ENCODE measurements at places on chromosomes 4 and X. TPM values are rescaled to one million over a fixed set of nuclear protein-coding genes. Genes with fewer than 3 reads are reported as not detected.

Gene SLC9B1
- 1.1 TPM for total RNA-seq

- DNase-seq: no peak
Measured at GRCh38 chr4:100295792-100296191, 105.5 kb upstream of the DDIT4L start.

DNA sequence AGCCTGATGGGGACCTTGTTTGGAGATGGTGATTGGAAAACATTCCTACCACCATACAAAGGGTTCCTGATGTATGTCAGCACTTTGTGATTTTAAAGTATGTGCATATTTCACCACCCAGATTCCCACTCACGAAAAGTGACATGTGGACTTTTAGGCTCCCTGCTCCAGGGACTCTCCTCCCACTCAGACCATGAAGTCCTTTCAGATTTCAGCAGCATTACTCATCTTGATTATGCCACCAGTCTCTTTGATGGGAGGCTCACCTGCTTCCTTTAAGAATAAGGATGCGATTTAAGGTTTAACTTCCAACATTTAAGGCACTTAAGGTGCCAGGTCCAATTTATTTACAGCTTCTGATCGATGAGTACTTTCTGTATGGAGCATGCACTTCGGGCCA lies 204.4 kb downstream of the PPARGC1A start:
- DNase-seq: no peak

GRCh38 chrX:109389917-109390316 lies 92.0 kb downstream of the GUCY2F start:
- DNase-seq: no peak

Data from epithelial cell of proximal tubule (primary cell).